ENCODE measurements at places on chromosomes 7 and 10. TPM values are rescaled to one million over a fixed set of nuclear protein-coding genes. Genes with fewer than 3 reads are reported as not detected.

DNA sequence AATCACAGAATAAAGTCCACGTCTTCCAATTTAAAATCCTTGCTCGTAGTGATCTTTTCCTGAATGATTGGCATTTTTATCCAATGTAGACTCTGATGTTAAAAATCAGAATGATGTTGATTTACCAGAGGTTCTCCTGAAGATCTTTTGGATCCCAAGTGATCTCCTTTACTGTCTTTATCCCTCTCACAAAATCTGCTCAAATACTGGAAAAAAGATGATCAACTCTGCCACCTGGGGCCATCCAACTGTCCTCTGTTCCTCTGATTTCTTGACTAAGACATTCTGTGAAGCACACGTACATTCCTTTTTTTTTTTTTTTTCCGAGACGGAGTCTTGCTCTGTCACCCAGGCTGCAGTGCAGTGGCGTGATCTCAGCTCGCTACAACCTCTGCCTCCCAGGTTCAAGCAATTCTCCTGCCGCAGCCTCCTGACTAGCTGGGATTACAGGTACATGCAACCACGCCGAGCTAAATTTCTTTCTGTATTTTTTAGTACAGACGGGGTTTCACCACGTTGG is 18.0 kb upstream of the ADRB1 start:
- DNase-seq: no peak

DNA sequence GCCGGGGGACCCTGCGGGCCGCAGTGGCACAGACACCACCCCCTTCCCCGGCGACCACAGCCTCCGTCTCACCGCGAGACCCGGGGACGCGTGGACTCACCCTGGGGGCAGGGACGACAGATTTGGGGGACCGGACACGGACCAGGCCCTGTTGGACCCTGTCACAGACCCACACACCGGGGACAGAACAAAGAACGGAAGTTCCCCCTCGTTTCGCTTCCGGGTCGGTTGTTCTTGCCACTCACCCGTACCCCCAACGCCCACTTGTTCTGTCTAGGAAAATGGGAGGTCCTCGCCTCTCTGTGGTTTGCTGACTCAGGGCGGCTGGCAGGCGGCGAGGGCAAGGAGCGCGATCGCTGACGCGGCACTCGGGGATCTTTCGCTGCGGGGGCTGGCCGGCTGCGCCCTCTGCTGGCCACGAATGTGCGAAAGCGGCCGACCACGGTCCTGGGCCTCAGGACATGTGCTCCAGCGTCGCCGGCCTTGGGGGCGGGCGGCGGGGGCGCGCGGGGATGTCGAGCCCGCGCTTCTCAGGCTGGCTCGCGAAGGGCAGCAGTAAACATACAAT is at the start of gene ZNF3:
Gene ZNF3 (minus strand): TSS at position 189 of the 568 bp plus-strand sequence. CDS start 4,366 bp downstream, outside the sequence.
- DNase-seq: peak; percentile 99

- DNase-seq: peak; percentile 97
These were observed at the start of gene PRKRIP1 for GRCh38 chr7:102395873-102396709. Gene PRKRIP1 (plus strand): TSS chr7:102396363. CDS start chr7:102396412, 49 bp downstream.

Gene SPRN
- not detected for total RNA-seq

- peak; percentile 59 for DNase-seq
These were observed 101.0 kb upstream of the AGR3 start for GRCh38 chr7:16982640-16983350.
